Natural killer cell (primary cell): ENCODE measurements at places on chromosomes 7 and 10. TPM values are rescaled to one million over a fixed set of nuclear protein-coding genes. Genes with fewer than 3 reads are reported as not detected.
A peak's percentile ranks its signal among the peaks of the same experiment; 100 is the strongest.

DNA sequence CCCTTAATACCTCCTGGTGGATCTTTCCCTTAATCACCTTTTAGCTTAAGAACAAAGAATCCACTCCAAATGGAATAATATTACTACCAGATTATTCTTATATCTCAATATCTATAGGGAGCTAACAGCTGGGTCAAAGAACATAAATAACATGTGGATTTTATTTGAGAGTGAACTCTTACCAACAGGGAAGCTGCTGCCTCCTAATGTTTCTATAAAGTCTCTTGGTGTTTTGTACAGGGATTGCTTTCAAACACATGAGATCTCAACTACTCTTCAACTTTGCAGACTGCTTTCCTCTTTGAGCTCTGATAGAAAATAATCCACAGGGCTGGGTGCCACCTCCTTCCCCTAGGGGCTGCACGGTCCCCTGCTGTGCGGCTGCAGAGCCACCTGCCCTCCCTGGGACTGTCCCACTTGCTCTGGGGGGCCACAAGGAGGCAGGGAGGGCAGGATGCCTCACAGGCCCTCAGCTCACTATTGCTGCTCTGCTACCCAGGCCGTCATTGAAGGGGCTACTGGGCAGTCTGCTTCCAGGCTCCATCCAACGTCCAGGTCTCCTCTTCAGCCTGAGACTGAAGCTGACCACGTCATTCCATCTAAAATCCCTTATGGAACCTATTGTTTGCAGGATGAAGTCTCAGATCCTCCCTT, 191.2 kb downstream of the CXCL12 start:
- DNase-seq, result no peak

Gene FZD1
- total RNA-seq, result 0.65 TPM

GRCh38 chr10:28664369-28664740, 13.0 kb upstream of the BAMBI start:
- no peak for DNase-seq

DNA sequence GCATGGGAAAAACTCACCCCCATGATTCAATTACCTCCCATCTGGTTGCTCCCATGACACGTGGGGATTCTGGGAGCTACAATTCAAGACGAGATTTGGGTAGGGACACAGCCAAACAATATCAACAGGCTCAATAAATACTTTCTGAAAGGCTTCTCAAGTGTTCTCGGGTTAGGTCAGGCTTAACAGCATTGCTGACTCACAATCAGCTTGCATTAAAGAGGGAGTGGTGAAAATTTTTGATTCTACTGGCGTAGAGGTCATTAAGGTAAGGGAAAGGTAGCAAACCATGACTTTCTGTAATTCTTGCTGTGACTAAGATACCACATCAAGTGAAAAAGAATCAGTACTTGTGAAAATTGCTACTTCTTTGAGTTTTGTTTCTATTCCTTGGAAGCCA, 126.4 kb downstream of the JCAD start:
- DNase-seq, result no peak

- no peak for DNase-seq
Measured at GRCh38 chr7:27096768-27097514, 1.1 kb upstream of the HOXA1 start.

DNA sequence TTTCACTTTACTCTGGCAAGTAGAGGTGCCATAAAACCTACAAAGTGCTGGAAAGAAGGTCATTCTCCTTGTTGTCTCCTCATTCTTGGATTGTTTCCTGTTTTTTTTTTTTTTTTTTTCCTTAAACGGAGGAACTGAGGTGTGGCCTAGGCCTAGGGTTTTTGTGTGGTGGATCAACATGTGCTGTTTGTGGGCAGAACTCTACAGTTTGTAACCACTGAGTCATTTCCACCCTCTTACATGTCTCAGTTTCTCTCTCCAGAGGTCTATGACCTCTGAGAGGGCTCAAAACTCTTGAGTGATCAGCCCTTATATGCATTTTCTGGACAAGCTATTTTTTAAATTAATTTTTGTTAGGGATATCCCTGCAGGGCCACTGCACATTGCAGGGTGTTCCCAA, 296.0 kb downstream of the PPP1R3A start:
- DNase-seq, result no peak

DNA sequence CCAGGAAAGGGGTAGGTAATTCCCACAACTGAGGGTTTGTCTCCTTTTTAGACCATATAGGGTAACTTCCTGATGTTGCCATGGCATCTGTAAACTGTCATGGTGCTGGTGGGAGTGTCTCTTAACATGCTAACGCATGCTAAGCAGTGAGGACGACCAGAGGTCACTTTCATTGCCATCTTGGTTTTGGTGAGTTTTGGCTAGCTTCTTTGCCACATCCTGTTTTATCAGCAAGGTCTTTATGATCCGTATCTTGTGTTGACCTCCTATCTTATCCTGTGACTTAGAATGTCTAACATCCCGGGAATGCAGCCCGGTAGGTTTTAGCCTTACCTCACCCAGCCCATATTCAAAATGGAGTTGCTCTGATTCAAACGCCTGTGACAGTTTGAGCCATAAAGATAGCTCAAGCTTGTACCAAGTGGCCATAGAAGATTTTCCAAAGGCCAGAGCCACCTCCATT, 176.0 kb upstream of the NAMPT start:
- no peak for DNase-seq

DNA sequence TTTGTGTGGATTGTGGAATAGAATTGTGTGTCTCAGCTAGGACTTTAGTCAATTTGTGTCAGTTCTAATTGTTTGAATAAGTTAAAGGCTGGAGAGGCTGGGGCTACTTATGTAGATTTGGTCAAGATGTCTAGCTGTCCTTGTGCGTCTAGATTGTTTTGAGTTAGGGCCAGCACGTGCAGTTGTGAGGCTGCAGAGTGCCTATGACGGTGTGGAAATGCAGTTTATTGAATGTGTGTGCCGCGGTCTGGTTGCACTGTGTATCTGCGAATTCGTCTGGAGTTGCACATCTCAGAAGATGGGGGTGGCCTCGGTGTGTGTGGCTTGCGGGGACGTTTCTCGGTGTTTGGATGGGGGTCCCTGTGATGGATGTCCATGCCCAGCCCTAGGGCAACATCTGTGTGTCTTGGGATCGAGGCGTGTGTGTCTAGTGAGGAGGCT, 10.2 kb downstream of the EMX2 start:
- DNase-seq, result no peak

Gene C7orf33
- total RNA-seq, result not detected

- DNase-seq, result no peak
Measured at GRCh38 chr7:135942614-135943013, 34.5 kb downstream of the MTPN start.

DNA sequence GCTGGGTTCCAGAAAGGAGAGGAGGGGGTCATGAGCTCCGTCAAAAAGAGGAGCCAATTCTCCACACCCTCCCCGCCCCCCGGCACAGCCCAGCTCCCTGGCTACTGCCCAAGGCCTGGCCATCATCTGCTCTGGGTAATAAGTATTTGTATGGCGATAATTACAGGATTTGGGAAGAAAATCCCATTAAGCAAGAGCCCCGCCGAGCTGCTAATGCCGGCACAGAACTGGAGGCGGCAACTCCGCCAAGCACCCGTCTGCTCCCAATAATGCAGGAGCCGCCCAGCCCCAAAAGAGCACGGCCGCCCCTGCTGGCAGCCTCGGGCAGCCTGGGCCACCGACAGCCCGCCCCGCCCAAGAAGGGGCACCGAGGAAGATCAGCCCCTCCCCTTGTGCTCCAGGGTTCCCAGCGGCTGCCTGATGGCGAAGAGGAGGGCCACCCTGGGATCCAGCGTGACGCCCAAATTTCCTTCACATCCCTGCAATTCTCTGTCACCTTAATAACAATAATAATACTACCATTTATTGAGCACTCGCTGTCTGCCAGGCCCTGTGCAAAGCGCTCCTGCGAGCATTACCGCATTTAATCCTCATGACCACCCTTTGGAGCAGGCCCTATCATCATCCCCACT, 5.9 kb downstream of the SLIT1 start:
- DNase-seq, result no peak

DNA sequence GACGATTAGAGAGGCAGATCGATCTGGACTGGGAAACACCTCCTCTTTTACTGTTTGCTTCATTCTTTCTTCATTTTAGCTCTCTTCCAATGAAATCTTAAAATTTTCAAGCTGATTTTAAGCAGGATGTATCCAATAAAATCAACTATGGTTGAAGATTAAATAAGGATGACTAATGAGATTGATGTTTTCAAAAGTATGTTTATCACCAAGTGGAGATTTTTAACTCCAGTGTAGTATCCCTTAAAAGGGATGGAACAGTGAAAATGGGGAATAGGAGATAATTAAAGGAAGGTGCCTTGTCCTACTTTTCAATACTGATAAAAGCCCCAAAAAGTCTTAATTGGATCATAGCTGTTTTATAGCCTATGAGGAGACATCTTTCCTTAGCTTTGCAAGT, 11.6 kb upstream of the LIPF start:
- no peak for DNase-seq

DNA sequence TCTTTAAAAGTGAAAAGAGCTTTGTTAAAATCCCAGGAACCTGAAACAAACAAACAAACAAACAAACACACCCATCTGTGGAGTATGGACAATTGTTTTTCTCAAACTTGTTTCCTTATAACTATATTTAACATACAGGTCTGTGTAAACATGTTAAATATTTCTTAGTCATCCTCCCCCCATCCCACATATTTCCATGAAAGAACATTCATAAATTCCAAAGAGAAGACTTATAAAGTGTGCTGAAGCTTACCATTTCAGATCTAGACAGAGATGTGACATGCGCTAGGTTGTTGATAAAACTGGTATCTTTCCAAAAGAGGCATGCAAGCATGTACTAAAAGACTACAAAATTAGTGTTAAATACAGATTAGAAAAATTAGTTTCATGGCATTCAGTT, 6.5 kb downstream of the FKBP14 start:
- no peak for DNase-seq

- DNase-seq, result no peak
Measured at GRCh38 chr7:75534727-75535307, 42.7 kb downstream of the SPDYE5 start.

- DNase-seq, result no peak
Measured at GRCh38 chr10:75396631-75397495, 4.7 kb downstream of the ZNF503 start.

DNA sequence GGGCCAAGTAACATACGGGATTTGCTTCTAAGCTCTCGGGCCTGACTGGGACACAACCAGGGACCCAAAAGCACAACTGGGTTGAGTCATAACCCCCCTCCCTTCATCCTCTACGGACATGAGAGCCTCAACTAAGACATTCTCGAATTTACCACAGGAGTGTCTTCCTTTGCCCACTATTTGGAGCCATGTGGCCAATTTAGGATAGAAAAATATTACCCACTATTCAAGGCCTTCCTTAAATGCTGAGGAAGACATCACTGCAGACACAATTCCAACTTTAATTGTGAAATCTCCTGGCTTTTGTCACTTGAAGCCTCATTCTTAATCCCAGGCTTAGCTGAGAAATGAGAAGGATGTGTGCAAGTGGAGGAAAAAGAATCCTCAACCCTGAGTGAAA, 11.8 kb downstream of the CTBP2 start:
- DNase-seq, result no peak

Gene VPS37D
- 0.83 TPM for total RNA-seq

GRCh38 chr7:36283711-36284130, 105.9 kb upstream of the ANLN start:
- peak; percentile 39 for DNase-seq

DNA sequence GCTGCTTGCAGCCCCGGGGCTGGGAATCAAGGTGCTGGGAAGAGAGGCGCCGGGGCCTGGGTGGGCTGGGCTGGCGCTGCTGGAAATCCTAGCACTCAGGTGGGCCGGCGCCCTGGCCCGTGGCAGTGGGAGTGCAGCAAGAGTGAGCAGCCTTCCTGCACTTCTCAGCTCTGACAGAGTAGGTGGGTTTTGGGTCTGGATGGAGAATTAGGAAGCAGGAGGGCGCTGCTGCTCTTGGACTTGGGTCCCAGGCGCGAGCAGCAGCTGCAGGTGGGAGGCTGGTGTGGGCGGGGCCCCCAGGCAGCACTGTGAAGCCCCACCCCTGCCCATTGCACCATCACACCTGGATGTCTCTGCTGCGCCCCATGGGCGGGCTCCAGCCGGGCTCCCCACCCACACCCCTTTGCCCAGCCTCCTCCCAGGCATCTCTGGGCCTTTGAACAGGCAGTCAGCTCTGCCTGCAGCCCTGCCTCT, 6.0 kb downstream of the BRI3 start:
- DNase-seq, result no peak

Gene CADPS2
- not detected for total RNA-seq

- DNase-seq, result no peak
Measured at GRCh38 chr7:23713285-23714149, 3.5 kb downstream of the STK31 start.

DNA sequence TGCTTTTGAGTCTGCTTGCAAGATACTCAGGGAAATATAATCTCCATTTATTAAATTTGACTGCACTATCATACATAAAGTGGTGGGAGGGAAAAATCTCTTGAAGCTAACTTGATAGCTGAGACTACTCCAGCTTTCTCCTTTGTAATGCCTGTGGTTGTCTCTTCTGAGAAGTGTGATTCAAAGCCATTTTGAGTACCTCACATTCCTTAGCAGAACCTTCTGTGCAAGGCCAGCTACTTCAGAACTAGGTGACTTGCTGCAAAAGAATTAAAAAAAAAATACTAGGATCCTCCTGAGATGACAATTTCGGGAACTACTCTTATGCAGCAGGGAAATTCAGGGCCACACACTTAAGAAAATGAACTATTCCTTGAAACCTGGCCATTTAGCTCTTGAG, 294.8 kb downstream of the MDFIC start:
- no peak for DNase-seq

DNA sequence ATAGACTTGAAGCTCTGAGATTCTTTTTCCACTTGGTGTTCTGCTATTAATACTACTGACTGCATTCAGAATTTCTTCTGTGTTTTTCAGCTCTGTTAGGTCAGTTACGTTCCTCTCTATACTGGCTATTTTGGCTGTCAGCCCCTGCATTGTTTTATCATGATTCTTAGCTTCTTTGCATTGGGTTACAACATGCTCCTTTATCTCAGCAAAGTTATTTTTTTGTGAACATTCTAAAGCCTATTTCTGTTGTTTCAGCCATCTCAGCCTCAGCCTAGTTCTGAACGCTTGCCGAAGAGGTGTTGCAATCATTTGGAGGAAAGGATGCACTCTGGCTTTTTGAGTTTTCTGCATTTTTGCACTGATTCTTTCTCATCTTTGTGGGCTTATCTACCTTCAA, 201.5 kb upstream of the GNAI1 start:
- DNase-seq, result no peak

Gene SLC29A4
- total RNA-seq, result 0.40 TPM

DNA sequence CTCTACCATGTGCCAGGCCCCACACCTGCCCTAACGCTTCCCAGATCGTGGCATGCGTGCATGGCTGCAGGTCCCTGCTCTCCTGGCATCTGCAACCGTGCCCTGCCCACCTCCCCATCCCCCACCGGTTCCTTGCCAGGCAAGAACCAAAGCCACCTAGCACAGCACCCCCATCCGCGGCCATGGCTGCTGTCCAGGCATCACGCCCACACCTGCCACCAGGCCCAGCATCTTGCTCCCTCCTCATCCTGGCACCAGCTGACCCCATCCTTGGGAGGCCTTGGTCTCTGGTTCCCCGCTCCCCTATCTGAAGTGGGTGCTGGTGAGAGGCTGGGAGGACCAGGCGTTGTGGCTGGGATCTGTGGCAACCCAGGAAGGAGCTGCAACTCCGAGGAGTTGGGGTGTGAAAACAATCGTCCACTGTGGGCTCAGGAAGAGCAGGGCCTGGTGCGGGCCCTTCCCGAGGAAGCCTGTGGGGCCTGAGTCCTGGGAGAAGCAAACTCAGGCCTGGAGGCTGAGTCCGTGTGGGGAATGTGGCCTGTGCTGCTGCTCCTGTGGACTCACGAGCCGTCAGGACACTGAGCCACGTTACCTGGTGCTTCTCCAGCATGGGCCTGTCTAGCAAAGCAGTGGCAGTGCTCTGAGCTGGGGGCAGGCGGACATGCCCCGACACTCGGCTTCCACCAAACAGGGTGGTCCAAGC, 417.1 kb downstream of the DNAJB6 start:
- no peak for DNase-seq
